ENCODE measurements at places on chromosomes 12 and 14.
A peak's percentile ranks its signal among the peaks of the same experiment; 100 is the strongest.

GRCh38 chr14:58826845-58827686, 189.3 kb downstream of the DACT1 start:
- DNase-seq: no peak

DNA sequence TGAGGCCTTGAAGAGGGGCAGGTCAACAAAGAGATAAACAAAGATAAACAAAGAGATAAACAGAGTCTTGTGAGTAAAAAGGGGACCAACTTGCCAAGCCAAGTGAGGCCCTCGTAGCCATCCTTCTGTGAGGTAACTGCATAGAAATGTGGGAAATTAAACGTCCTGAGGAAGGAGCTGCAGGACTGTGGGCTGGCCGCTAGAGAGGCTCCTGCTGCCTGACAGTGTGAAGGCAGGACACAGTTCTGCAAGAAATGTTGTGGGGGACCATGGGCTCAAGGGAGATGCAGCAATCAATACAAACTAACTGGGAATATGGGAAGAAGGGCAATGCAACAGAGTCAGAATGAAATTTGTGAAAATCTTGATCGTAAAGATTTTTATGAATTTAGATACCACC, 91.9 kb downstream of the SLC8A3 start:
- DNase-seq: no peak

GRCh38 chr12:53193040-53193439, 12.3 kb upstream of the CSAD start:
- no peak for DNase-seq

DNA sequence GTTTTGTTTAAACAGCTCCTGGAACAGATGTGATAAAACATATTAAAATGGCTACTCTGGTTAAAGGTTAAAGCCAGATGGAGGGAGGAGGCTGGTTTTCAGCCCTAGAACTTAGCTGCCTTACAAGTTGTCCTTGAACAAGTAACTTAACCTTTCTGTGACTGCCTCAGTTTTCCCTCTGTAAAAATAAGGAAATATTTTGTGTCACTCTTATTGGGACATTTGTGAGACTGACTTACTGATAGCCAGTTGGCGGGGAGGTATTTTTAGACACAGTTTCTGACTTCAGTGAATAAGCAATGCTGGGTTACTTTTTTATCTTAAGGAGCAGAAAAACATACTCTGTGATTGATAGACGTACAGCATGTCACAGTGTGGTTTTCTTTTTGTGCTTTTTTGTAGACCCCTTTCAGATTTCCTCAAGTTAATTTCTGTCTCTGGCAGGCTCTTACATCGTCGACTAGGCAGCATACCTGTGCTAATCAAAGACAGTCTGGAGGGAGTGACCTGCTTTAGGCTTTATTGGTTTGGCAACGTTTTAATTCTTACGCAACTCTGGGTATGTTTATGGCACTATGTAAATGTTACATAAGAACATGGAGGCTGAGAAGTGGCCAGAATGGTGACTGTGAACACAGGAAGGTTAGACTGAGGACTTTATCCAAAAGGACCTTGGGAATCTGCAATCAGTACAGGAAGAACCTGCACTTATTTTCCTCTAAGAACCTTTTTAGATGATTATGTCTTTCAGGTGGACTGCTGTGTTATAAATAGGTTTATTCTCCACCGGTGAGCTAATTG, 3.3 kb downstream of the ACVR1B start:
- DNase-seq: no peak

DNA sequence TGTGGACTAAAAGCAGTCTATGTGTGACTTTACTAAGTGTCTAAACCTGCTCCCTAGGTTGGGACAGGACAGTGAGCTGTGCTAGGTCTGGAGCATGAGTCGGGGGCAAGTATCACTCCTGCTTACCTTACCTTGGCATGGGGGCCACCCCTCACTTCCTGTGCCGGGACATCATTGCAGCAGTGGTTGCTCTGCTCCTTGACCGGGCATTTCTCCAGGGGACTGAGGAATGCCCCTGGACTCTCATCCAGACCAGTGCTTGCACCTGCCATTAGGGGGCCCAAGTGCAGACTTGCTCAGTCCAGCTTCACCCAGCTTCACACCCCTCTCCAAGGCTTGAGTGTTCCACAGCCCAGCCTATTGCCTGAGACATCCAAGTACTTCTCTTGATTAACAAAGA, 84.7 kb upstream of the NELL2 start:
- no peak for DNase-seq

GRCh38 chr12:127280393-127281275, 986.3 kb upstream of the TMEM132C start:
- DNase-seq: peak; percentile 12

GRCh38 chr12:22325218-22325617, 9.3 kb downstream of the ST8SIA1 start:
- DNase-seq: no peak

DNA sequence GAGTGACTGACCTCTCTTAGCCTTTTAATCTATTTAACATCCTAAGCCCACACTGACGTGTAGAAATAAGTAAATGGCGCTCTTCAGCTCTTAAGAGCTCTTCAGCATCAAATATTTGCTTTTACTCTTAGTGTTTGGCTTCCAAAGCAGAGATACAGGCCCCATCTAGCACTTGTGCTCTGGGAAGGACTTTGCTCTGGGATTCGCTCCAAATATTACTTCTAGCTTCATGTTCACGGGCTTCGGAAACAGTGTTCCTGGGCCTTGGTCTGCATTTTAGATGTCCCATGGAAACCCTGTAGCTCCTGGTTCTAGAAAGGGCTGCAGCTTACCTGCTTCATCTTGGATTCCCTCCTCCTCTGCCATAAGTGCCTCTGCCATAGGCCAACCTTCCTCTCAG, 2.7 kb upstream of the NKX2-8 start:
- DNase-seq: peak; percentile 91

DNA sequence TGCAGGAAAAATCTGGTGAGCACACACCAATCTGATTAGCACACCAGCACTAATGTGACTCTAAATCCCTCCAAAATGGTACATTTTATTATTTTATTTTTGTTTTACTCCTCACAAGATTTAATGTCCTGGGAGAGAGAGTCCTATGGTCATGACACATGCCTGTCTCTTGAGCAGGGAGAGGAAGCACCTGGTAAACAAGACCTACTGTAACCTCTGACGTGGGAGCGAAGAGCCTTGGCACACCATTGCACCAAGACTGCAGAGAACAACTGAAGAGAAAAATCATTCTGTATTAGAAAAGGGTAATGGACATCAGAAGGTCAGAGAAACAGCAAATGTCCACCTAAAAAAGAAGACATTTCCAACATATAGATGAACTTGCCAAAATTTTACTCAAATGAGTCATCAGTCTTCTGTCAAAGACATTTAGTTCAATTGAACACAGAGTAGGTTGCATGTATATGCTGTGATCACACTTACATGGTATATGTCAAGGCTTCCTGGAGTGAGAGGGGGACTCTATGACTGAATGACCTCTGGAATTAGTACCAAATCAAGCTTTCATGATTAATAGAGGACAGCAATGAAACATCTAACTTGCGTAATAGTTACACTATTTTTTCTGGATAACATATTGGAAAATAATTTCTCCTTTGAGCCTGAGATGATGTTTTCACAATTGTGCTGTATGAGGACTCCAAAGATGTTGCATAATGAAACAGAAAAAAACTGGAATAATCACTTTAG, 186.9 kb upstream of the FLRT2 start:
- no peak for DNase-seq

- DNase-seq: no peak
These were observed 17.6 kb upstream of the RNASE3 start for GRCh38 chr14:20873370-20874177.

GRCh38 chr12:80485222-80485987, 41.4 kb downstream of the PTPRQ start:
- no peak for DNase-seq

DNA sequence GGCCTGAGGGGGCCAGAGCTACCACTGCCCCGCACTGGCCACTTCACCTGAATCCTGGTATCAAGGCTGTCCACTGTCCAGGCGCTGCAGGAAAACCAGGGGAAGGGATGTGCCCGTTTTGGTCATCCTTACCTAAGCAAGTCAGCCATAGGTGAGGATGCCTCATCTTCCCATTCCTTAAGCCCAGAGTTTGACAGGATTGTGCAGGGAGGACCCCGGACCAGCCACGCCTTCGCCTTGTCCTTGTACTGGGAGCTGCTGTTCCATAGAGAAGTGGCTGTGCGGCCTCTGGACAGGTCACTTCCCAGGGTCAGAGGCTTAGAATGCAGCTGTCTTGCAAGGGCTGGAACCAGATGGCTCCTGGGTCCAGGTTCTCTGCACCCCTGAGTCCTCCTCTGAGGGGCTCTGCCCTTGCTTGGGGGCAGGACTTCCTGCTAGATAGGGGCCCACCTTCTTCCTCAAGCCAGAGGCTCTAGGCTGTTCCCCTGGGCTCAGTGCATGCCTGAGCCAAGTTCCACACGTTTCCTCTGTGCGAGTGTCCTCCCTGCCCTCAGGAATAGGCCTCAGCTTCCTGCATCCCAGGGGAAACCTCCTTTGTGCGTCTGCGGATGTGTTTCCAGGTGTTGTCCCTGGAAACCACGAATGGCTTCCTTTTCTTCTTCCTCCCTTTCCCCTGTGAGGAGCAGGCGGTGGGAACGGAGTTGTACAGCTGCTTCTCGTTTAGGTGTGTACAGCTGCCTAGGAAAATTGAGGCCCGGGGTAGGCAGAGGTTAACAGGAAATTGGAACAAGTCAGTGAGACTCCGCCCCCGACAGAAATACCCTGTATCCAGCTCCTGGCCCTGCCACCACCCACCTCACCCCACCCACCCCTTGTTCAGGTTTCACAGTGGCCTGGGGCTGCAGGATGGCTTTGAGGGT, 54.3 kb upstream of the RIN3 start:
- no peak for DNase-seq

- DNase-seq: no peak
These were observed 22.9 kb upstream of the ANAPC7 start for GRCh38 chr12:110426406-110426805.

DNA sequence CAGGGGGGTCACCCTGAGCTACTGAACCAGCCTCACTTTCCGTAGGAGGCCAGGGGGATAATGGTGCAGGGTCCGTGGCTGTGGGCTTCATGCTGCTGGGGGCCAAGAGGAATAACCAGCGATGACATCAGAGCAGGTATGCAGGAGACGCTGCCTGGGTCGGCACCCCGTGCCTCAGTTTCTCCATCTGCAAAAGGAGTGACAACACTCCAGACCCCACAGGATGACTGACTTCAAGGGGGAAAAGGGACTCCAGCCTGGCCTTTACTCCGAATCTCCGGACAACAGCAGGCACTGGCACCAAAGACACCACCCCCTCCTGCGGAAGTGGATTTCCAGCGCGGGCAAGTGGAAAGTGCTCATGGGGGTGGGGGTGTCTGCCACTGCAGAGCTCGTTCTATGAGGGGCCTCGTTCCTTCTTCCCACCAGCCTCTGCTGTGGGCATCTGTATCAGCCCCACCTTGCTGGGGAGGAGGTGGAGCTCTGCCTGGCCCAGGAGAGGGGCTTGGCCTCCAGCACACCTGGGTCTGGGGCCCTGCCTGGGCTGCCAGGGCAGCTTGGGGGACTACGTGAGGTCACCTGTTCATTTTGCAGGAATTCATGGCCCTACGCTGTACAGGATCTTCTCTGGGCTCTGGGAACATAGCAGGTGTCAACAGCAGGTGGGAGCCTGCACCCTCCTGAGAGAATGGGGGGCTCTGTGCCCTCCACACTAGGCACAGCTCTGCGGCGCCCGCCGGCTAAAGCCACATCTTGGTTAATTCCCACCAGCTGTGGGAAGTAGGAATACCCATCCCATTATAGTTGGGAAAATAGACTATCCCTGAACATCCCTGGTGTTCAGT, 216.6 kb upstream of the C14orf180 start:
- DNase-seq: no peak

- no peak for DNase-seq
These were observed 246.6 kb downstream of the TMEM132D start for GRCh38 chr12:129657179-129657578.

- no peak for DNase-seq
These were observed 200.3 kb downstream of the KTN1 start for GRCh38 chr14:55780156-55780946.

DNA sequence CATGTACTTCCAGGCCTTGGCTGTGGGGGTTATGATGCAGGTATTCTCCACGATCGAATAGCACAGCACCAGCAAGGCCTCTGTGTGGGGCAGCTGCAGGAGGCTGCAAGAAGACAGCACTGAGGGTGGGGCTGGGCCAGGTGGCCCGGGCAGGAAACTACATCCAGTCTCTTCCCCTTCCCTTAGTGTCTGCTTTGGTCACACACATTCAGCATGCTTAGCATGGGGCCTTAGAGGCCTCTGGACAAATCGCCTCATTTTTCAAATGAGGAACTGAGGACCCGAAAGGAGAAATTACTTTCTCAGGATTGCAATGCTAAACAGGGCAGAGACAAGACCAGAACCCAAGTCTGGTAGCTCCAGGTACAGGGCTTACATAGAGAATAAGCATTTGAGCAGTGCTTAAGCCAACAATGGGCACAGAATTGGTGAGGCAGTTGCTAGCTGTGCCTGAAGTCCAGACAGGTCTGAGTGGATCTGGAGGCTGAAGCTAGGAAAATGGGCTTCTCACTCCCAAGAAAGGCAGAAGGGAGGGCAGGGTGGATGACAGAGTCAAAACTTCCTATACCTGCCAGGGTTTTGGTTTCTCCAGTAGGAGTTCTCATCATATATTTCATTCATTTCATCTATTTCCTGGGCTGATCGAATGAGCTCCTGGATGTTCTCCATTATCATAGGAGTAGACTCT, 3.5 kb downstream of the ACRBP start:
- DNase-seq: no peak

DNA sequence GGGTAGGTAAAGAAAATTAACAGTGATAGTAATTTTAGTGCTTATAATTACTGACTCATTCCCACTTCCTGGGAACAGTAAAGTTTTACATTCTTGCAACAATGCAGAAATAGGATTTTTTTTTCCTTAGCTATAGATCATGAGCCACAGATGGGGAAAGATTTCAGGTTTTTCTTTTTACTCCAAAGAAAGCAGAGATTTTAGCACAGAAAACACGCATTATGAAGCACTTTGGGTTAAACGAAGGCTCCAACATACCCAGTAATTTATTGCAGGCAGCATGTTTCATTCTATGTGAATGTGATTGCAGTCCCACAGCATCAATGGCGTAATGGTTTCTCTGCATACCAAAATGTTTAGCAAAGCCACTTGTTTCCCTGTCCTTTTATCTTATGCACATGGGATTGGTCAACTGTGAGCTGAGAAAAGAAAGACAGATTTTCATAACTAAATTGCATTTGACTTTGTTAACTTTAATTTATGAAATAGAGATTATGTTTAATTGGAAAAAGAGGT, 124.6 kb upstream of the E2F7 start:
- DNase-seq: no peak

- DNase-seq: no peak
These were observed 439.6 kb upstream of the LRFN5 start for GRCh38 chr14:41167040-41167439.

- DNase-seq: no peak
These were observed 396.5 kb downstream of the RAD51B start for GRCh38 chr14:68216079-68216478.

All from NCI-H1092 (cell line).